ENCODE measurements at places on chromosomes 1 and 21.

GRCh38 chr21:38985568-38986378, 180.0 kb downstream of the ETS2 start:
- peak; percentile 89 for DNase-seq

DNA sequence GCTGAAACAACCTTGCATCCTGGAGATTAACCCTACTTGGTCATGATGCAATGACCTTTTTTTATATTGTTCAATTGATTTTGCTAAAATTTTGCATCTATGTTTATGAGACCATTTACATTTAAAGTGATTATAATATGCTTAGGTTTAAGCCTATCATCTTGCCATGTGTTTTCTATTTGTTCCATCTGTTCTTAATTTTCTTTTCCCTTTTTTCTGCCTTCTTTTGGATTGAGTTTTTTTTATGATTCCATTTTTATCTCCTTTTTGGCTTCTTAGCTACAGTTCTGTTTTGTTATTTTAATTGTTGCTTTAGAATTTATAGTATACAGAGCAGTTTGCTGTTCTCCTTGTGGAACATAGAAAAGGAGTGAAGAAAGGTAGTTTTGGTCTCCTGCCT, 385.1 kb upstream of the USP24 start:
- no peak for DNase-seq

DNA sequence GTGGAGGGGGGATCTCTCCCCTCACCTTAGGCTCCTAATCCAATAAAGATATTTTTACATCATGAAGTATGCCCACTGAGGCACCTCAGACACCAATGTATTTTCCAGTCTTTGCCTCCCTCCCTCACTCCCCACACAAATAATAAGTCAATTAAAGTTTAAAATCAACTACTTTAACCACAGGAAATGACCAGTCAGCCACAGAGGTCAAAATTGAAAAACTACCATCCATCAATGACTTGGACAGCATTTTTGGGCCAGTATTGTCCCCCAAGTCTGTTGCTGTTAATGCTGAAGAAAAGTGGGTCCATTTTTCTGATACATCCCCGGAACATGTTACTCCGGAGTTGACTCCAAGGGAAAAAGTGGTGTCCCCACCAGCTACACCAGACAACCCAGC, 70.6 kb upstream of the DYNLT5 start:
- DNase-seq, result no peak

DNA sequence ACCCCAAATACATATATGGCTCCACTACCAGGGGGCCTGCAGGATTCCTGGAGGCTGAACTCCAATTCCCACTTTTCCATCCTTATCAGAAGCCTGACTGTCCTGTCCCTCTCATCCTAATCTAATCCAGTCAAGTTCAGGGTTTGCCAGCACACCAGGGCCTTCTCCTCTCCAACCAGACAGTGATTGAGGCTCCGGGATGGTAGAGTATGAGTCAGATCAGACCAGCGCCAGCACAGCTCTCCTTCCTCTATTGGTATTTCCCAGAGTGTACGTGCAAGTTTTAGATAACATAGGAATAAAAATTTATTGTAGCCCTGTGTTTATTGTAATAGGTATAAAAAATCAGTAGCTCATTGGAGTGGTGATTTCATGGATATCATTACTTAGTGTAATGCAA, 24.5 kb upstream of the RCSD1 start:
- no peak for DNase-seq

- no peak for DNase-seq
Observed at GRCh38 chr1:21005466-21006239, 171.0 kb downstream of the EIF4G3 start.

DNA sequence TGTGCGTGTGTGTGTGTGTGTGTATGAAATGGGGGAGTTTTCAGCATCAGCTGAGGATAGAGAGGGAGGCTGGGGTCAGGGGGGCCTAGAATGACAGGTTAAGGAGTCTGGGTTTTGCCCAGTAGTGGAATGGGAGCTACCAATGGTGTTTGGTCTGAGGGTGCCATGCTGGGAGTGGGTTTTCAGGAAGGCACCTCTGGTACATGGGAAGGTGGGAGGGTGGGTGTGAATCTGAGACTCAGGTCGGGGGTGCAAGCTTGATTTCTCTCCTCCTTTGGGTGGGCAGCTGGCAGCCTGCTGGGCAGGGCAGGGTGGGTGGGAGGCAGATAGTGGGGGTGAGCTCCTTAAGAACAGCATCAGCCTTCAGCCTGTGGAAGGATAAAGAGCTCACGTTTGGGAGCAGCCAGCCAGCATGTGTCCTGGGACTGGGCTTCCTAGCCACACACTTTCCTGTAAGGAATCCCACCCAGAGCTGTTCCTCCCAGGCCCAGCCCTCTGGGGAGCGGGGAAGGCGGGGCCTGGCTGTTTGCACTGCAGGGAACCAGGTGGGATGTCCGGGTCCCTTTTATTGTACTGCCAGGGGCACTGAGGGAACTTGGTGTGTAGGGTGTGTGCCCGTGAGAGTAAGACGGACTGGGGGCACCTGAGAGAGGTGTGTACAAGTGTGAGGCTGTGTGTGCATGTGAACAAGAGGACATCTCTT, 152.8 kb downstream of the FOXD2 start:
- no peak for DNase-seq

GRCh38 chr1:115426231-115426771, 88.3 kb upstream of the NGF start:
- DNase-seq, result peak; percentile 64

DNA sequence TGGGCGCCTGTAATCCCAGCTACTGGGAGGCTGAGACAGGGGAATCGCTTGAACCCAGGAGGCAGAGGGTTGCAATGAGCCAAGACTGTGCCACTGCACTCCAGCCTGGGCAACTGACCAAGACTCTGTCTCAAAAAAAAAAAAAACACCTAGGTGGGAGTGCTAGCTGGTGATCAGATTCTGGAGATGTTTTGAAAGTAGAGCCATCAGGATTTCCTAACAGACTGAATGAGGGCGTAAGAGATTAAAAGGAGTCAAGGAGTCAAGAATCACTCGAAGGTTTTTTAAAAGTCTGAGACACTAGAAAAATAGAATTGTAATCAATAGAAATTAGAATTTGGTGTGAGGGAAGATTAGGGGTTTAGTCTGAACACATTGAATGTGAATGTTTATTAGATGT, 73.8 kb downstream of the HSF2BP start:
- no peak for DNase-seq

DNA sequence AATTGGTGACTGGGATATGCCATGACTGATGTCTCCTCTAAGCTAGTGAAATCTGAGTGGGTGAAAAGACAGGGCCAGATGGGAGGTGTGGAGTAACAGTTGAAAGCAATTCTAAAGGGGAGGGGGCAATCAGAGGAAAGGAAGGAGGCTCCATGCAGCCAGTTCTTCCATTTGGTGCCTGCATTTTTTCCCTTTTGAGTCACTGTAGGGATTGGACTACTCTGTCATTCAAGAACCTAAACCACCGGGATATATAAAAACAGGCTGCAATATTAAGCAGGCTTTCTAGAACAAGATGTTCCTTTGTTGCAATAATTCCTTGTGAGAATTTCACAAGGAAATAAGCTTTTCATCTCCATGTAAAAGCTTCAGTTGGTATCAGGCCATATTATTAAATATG, 18.3 kb downstream of the CLIC6 start:
- DNase-seq, result no peak

DNA sequence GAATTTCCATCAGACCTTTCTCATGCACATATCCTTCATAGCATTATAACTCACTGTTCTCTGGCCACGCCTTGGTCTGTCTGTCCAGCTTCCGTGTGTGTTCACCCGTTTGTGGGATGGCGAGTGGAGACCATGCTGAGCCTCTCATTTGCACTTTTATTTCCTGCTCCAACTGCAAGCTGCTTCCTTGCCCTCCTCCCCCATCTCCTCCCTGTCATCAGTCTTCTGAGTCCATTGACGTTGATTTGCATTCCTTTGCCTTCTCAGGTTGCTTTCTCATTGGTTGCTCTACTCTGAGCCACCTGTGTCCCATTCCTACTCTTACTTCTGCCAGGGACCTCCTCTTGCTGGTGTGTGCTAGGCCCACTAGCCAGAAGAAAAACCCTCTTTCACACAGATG, 146.4 kb downstream of the NOS1AP start:
- DNase-seq, result no peak

DNA sequence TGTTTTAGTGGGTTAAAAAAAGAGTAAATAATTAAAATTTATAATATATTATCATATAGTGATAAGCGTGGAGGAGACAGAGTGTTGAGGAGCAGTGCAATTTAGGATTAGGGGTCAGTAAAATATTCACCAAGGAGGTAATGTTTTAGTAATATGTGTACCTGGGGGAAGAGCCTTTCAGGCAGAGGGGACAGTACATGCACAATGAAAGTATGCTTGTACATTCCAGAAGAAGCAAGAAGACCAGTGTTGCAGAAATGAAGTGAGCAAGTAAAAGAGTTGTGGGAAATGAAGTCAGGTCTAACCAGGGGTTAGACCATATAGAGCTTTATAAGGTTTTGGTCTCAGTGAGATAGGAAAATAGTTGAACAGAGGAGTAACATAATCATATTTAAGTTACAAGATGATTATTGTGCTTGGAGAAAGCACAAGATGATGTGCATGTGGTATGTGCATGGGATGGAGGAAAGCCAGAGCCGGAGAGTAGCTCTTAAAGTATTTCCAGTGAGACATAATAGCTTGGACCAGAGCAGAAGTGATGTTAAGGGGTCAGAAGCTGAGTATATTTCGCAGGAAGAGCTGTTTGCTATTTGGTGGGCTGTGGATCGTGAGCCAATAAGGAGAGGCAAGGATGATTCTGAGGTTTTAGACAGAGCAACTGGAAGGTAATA, 44.8 kb downstream of the SNX7 start:
- peak; percentile 5 for DNase-seq

- DNase-seq, result no peak
Observed at GRCh38 chr21:35231090-35231489, 182.0 kb upstream of the RUNX1 start.

- peak; percentile 49 for DNase-seq
Observed at GRCh38 chr1:48109390-48110013, 112.3 kb upstream of the TRABD2B start.

- no peak for DNase-seq
Observed at GRCh38 chr1:203196371-203196770, 9.9 kb upstream of the CHI3L1 start.

GRCh38 chr1:23745515-23745914, 2.2 kb downstream of the ELOA start:
- DNase-seq, result no peak

DNA sequence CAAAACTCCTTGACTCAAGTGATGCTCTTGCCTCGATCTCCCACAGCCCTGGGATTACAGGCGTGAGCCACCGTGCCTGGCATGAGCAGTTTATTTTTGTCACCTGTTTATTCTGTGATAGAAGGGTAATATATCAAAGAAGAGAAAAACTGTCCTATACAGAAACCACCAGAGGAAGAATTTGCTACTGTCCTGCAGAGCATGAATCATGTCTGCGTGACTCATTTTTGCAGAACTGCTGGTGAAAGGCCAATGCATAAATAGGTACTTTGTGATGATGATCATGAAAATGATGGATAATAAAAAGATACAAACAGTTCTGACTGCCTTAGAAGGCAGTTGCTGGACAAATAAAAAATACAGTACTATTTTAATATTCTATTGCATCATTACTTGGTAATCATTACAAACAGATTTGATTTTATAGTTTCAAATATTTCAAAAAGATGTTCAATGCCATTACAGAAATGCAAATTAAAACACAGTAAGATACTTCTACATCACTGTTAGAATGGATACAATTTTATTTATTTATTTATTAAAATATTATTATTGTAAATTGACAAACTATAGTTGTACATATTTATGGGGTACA, 26.5 kb downstream of the RIPPLY3 start:
- DNase-seq, result peak; percentile 52

DNA sequence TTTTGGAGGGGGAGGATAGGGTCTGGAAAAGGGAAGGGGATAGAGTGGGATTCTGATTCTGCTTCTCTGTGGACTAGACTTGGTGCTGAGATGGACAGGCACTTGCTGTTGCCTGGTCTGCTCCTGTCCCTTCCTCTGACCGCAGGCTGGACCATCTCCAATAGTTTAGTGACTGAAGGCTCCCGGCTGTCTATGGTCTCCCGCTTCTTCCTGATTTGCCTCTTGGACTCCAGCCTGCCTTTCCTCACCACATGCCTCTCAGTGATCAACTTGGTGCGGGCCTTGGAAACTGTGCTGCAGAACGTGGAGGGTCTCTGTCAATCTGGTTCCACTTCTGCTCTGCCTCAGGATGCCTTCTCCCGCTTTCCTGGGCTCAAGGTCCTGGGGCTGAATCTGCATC, 6.3 kb upstream of the ZSCAN20 start:
- no peak for DNase-seq

DNA sequence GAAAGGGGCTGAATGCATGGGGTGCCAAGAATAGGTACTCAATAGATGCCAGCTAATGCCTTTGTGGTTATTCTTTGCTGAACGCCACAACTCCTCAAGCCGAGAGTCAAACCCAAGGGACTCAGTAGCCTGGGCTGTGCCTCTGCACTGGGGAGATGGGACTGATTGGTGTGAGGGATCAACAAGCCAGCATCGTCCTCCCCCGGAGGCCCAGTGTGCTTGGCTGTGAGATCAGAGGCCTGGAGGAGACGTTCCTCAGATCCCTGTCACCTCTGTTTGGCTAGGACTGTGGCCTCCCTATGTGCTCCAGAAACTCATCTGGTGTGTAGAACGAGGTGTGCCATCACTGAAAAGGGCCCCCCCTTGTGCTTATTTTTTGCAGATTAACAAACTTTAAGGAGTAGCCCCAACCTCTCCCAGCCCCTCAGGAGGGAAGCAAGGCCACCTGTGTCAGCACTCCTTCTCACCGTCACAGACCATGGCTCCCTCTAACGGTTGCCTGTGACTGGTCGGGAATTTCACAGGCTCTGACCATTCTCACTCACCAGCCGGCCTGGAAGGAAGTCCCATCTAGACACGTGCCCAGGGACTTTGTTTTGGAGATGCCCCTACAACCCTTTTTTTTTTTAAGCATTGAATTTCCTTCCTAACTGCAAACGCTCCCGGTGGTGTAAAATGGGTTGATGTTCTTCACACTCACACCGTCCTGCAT, 194.0 kb upstream of the VAMP3 start:
- peak; percentile 18 for DNase-seq

DNA sequence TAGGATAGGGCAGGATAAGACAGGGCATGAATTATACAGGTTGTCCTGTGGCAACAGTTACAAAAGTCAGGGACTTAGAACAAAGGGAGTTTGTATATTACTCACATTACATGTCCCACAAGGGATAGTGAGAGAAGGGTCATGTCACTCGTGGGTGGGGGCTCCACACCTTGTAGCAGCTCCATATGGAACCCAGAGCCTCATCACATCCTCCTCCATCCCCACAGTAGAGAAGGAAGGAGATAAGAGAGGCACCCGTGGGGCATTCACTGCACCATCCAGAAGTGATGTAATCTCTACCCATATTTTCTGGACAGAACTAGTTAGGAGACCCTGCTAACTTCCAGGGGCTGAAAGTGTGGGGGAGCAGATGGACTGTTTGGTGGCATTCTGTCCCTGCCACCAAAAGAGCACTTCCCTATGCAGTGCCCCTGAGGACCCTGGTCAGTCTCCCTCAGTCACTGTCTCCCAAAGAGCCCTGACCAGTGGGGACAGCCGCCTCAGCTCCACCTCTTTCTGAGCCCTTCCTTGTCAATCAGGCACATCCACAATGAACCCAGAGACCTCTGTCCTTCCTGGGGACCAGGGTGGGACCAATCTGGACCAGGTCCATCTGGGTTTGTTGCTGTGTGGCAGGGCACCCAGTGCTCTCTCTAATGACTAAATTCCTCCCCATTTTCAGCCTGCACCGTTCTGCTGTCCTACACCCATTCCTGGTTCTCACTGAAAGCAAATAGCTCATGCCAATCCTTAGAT, 154.8 kb upstream of the ETV3 start:
- DNase-seq, result no peak

Data from stromal cell of bone marrow (primary cell).